ENCODE measurements at places on chromosomes 7 and 10. TPM values are rescaled to one million over a fixed set of nuclear protein-coding genes. Genes with fewer than 3 reads are reported as not detected.

The ABCB1 gene
- 6.5 TPM for total RNA-seq

The MDFIC gene
- 6.1 TPM for total RNA-seq

GRCh38 chr10:62796896-62797295 is 7.6 kb upstream of the ADO start:
- DNase-seq = no peak

DNA sequence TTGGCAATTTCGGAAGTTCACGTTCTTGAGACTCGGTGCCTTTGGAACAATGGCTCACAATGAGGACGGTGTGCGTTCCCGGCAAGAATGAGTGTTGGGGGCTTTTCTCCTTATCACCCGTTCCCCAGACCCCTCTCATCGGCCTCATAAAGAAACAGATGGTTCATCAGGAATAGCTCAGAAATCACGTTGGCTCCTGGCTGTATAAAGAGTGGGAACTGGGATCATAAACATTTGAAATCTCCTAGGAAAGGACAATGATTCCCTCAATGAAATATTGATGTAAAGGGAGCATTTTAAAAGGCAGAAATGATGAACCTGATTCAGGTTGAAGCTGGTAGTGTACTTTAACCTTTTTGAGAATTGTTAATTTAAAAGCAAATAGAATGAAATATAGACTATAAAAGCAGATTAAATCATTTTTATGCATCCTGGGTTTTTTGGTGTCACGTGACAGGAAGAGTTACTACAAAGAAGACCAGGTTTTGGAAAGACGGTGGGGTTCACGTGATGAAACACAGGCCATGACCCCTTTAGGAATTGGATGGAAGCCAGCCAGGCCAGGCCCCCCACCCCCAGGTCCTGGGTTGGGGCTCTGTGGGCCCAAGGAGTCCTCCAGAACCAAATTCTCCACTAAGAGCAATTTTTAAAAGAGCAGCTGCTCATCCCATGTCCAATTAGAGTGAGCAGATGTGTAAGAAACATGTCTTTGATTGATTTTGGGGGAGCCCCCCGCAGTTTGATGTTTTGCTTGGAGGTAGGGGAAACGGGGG is 63.0 kb downstream of the CUX1 start:
- DNase-seq = no peak

The CYP2E1 gene
- 14.7 TPM for total RNA-seq

DNA sequence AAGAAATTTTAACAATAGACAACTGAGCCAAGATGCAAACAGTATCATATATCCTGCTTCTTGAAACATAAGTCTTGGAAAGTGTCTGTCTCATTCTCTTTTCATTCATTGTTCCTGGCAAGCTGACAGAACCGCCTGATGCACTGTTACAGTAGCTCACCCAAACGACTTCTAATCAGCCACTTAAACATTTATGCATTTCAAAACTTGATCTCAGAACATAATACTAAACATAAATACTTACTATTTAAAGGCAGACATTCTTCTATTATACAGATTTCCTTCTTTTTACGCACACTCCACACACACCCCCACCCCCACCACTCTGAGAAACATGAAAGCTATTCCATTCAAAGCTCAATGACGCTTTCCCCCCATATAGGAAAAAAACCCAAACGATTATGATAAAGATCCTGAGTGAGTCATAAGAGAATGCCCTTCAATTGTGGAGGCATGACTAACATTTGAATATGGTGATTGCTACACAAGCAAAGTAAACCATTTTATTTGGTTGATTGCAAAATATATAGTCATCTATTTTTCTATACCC is 30.5 kb downstream of the SHTN1 start:
- no peak for DNase-seq

The AKR1B15 gene
- not detected for total RNA-seq

GRCh38 chr10:52332815-52333214 is 18.7 kb downstream of the DKK1 start:
- no peak for DNase-seq

DNA sequence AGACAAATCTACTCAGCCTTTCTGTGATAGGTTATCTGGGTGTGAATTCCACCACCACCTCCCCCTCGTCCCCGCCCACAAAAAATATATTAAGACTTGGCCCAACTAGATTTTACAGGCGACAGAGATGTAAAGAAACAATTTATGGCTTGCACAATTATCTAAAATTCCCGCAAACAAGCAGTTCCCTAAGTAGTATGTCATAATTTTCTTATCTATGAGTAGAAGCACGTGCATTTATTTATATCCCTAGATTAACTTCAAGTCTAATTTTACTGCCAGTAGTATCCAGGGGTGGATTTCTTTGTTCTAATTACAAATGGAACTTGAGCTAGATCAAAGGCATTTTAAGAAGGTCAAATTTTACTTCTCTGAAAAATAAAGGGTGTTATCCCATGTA is 1.7 kb downstream of the TSPAN12 start:
- DNase-seq = no peak

DNA sequence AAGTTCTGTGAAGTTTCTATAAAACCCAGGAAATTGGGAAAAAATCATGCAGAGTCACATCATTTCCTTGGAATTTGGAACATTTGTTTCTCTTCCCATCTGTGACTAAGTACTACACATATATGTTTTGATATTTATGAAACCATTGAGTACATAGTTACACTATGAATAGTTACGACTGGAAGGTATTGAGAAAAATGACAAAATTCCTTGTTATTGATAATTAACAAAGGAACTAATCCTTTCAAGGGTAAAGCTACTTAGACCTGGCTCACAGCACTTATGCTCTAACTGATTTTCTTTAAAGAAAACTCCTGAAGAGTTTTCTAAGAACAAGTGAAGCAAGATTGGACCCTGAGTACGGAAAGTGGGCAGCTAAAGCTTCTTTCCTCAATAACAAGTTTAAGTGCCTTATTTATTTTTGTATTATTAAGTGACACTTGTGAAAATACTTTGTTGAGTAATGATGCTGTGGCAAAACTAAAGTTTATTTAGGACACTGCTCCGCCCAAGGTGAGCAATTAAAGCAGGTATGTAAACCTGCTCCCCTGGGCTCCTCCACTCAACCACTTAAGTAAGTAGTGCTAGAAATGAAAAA is 12.0 kb upstream of the GLCCI1 start:
- no peak for DNase-seq

GRCh38 chr7:617614-618538 is 98.2 kb upstream of the PDGFA start:
- no peak for DNase-seq

The CCNJ gene
- total RNA-seq = 17.1 TPM

- no peak for DNase-seq
These were observed 109.9 kb upstream of the ITGB1 start for GRCh38 chr10:33067917-33068316.

GRCh38 chr10:78938695-78939672 is 129.8 kb upstream of the ZMIZ1 start:
- no peak for DNase-seq
